ENCODE measurements at places on chromosomes 5 and 9. TPM values are rescaled to one million over a fixed set of nuclear protein-coding genes. Genes with fewer than 3 reads are reported as not detected.

NUDT2 gene
- total RNA-seq: 18.4 TPM

OR1Q1 gene
- total RNA-seq: not detected

DND1 gene
- total RNA-seq: 2.9 TPM

DNA sequence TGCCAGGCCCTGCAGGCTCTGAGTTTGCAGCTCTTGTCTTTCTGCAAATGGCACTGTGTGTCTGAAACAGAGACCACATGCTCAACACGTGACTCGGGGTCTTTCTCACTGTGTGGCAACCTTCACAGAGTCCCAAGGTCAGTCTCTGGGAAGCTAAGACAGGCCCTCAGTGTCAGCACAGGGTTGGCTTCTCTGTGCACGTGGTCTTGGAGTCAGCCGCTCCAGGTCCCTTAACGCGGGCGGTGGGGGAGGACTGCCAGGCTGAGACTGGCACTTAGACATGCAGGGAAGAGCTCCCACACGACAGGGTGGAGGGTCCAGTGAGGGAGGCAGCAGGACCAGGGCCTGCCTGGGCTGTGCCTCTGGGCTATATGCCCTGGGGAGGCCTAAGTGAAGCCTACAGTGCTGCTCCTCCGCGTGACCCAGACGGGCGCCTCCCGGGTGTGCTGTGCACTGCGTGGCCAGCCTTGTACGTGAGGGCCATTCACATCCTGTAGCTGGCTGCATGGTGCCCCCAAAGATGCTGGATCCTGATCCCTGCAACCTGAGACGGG lies 76.8 kb downstream of the ADAMTS2 start:
- DNase-seq: peak; percentile 22
- peaks cover 93% of the 10 kb centered on the region for H3K4me1 ChIP-seq
- peak overlapping the region; percentile 87 for H3K27ac ChIP-seq
- H3K4me3 ChIP-seq: no peak overlapping the region
- H3K27me3 ChIP-seq: no peaks in the 10 kb centered on the region

DNA sequence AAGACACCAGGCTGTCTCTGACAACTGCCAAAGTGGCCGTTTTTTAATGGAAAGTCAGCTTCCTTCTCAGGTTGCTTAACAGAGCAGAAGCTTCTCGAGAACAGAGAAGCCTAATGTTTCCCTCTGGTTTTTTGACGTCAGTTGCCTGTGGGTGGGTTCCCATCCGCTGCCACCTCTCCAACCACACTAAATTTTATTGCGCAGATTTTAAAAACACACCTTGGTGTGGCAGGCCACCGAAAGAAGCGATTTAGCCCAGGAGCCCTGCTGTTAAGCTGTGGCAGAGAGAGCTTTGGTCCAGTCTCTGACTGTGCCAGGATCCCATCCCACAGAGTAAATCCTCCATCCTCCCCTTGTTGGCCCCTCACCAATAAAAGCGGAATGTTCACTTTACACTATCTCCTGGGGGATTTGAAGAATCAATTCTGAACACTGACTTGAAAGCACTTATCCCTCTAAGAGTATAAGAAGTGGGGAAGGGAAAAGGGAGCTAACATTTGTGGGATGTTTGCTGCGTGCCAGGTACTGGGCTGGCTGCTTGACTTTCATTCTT lies 181.6 kb downstream of the AOPEP start:
- H3K4me1 ChIP-seq: peaks cover 8% of the 10 kb centered on the region
- DNase-seq: no peak
- H3K4me3 ChIP-seq: no peak overlapping the region
- no peaks in the 10 kb centered on the region for H3K27me3 ChIP-seq

DNA sequence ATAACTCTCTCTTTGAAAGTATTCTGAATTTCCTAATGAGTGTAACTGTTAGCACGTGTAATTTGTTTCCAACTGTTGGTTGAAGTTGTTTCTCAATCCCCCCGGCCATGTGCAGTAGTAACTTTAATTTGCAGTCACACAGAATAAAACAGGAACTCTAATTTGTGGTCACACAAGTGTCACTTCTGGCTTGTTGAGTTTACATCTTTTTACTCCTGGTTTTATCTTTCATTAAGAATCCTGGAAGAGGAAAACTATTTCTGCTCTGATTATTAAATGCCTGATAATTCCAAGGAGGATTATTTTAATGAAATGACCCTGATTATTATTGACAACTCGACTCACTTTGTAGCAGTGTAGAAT lies 1.2 kb downstream of the SCAMP1 start:
- DNase-seq: no peak
- H3K27me3 ChIP-seq: no peaks in the 10 kb centered on the region
- H3K4me1 ChIP-seq: peaks cover 24% of the 10 kb centered on the region
- H3K27ac ChIP-seq: peak overlapping the region; percentile 96
- H3K4me3 ChIP-seq: peak overlapping the region; percentile 91

TNC gene
- 18.7 TPM for total RNA-seq

DNA sequence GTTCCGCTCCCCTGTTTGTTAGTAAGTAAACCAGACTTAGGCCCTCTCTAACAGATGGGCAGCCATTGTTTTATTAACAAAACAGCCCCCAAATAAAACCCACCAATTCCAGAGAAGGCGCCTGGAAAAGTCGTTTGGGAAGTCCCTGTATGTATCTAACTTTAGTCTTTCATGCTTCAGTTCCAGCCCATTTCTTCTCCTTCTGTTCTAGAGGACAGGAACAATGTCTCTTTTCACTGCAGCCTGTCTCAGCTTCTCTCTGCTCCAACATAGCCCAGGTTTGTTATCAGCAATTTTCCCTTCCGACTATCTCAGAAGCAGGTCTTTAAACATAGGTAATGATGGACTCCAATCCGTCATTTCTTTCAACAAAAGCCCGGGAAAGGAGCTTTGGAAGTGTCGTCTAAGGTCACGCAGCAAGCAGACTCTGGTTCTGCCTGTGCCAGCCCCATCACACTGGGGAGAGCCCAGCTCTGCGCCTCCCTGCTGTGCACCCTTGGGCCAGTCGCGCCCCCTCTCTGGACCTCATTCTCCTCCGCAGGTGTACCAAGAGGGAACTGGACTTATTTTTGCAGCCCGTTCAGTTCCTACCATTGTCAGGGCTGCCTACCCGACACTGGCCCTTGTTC lies 9.6 kb upstream of the AKNA start:
- H3K27ac ChIP-seq: peak overlapping the region; percentile 87
- DNase-seq: no peak
- no peaks in the 10 kb centered on the region for H3K36me3 ChIP-seq
- no peaks in the 10 kb centered on the region for H3K27me3 ChIP-seq
